ENCODE measurements at places on chromosomes 13 and 19.
A peak's percentile ranks its signal among the peaks of the same experiment; 100 is the strongest.

- DNase-seq = no peak
These were observed 593.5 kb downstream of the DIAPH3 start for GRCh38 chr13:59570204-59570603.

DNA sequence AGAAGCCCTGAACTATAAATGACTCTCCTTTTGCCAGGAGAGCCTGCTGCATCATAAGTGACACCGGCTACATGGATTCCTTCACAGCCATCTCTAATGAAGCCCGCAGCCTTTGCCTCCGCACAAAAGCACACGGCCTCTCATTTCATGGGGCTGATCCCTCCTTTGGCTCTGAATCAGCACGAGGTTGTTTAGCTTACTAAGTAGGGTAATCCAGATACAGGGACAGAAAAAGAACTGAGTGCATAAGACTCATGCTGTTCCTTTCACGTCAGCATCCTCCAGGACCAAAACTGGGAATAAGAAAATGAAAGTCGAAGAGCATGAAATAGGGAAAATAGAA, 136.3 kb downstream of the DCT start:
- DNase-seq = no peak

DNA sequence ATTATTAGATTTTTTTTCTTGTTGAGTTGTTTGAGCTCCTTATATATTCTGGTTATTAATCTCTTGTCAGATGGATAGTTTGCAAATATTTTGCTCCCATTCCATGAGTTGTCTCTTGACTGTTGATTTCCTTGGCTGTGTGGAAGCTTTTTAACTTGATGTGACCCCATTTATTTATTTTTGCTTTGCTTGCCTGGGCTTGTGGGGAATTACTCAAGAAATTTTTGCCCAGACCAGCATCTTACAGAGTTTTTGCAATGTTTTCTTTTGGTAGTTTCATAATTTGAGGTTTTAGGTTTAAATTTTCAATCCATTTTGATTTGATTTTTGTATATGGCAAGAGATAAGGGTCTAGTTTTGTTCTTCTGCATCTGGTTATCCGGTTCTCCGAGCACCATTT, 124.7 kb downstream of the PCCA start:
- no peak for DNase-seq

GRCh38 chr13:44011036-44011435, 131.3 kb downstream of the LACC1 start:
- DNase-seq = no peak

DNA sequence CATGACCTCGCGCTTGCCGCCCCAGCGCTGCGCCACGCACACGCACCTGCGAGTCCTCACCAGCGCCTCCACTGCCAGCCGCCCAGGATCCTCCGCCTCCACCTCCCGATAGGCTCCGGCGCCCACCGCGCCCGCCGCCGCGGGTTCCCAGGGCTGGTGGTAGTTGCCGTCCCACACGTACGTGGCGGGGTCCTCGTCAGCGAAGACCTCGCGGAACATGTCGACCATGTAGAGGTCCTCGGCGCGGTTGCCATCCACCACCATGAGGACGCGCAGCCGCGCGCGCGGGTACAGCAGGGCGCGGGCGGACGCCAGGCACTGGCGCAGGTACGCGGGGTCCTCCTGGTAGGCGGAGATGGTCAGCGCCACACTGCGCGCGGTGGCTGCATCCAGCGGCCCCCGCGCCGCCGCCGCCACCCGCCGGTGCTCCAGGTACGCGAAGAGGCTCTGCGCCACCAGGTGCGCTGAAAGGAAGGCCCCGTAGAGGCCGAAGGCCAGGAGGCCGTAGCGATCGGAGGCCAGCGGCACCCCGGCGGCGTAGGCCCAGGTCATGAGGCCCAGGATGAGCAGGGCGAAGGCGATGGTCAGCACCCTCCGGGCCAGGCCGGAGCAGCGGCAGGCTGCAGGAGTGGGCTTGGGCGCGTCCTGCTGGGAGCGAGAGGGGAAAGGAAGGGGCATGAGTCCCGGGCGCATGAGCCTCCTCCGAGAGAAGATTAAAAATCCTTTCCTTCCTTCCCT, 4.4 kb downstream of the HAS1 start:
- no peak for DNase-seq

DNA sequence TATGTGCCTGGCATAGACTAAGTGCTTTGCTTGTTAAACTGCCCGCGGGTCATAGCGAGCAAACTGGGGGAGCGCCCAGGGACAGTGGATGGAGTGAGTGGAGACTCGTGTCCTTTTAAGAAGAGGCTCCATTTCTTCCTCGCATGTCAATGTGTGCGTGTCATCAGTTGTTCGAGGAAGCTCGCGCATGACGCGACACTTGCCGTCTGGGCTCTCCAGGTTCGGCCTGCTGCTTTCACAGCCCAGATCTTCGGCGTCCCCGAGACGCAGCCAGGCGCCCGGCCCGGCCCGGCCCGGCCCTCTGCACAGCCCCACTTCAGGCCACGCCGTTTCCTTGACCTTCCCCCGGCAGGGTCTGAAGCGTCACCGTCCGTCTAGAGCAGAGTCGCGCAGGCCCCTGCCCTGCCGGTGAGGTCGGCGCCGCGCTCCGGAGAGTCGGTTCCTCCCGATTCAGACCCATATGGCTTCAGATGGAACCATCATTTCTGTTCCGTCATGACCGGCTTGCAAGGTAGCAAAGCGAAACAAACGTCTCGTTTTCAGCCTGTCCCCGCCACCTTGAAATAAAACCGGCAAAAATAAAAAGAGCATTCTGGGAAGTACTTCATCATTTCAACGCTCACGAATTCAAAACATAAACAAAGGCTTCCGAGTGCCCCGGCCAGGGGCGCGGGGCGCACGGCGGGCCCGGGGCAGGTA, 599 bp upstream of the ARHGEF7 start:
- DNase-seq = no peak

DNA sequence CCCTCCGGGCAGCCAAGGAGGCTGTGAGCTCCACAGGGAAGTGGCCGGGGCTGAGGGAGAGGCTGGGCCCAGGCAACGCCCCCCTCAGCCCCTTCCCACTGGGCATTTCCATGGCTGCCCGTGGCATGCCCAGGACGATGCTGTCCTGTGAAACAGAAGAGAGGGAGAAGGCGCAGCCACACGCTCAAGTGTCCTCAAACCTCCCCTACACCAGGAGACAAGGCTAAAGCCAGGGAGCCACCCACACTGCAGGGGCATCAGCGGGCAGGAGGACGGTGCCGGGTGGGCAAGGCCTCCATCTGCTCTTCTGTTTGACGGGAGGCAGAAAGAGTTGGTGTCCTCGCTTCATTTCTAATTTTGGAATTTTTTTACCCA, 14.2 kb upstream of the PROZ start:
- DNase-seq = no peak

- DNase-seq = no peak
These were observed 284.7 kb downstream of the TSHZ3 start for GRCh38 chr19:31064491-31064890.

- DNase-seq = peak; percentile 64
These were observed 14.1 kb downstream of the BRD4 start for GRCh38 chr19:15318241-15318691.

DNA sequence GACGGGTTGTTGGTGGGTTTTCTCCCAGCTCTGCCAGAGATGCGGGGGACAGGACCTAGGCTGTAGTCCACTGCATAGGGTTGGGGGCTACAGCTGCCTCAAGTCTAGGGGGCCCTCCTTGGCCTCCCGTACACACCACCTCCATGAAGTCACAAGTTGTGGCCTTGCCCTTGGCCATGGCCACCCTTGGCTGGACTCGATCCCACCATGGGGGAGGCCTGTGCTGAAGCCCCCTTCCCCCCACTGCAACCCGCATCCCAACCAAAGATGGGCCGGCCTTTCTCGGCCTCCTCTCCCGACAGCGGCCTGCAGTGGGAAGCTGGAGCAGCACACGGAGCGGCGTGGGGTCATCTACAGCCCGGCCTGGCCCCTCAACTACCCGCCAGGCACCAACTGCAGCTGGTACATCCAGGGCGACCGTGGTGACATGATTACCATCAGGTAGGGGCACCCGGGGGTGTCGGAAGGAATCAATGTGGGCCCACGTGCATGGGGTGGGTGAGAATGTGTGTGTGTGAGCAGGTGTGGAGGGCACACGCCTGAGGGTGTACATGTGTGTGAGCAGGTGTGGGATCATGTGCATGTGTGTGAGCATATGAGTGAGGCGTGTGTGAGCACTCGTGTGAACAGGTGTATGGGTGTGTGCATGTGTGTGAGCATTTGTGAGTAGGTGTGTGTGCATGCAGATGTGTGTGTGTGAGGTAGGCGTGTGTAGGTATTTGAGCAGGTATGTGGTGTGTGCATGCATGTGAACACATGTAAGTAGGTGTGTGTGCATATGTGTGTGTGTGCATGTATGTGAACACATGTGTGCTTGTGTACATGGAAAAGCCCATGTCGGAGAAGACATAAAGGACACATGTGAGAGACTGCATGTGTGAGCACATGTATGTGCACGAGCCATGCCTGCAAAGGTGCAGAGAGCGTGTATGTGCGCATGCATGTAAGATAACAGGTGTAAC, 8.7 kb downstream of the LRP3 start:
- no peak for DNase-seq

- no peak for DNase-seq
These were observed 942.2 kb upstream of the MIR17HG start for GRCh38 chr13:90405301-90405700.

DNA sequence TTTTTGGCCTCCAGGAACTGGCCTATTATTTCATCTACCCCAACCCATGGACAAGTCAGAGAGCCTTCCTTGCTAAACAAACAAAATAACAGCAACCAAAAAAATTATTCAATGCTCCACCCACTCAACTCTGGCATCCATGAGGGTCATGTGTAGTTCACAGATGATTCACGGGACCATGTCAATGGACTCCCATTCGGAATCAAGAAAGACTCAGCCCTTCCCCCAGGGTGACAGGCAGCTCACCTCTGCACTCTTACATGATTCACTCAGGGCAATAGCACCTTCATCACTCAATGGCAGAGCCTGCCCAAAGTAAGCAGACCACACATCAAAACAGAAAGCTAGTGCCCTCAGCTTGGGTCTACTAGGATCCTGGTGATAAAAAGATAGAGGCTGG, 14.3 kb upstream of the SCEL start:
- no peak for DNase-seq

DNA sequence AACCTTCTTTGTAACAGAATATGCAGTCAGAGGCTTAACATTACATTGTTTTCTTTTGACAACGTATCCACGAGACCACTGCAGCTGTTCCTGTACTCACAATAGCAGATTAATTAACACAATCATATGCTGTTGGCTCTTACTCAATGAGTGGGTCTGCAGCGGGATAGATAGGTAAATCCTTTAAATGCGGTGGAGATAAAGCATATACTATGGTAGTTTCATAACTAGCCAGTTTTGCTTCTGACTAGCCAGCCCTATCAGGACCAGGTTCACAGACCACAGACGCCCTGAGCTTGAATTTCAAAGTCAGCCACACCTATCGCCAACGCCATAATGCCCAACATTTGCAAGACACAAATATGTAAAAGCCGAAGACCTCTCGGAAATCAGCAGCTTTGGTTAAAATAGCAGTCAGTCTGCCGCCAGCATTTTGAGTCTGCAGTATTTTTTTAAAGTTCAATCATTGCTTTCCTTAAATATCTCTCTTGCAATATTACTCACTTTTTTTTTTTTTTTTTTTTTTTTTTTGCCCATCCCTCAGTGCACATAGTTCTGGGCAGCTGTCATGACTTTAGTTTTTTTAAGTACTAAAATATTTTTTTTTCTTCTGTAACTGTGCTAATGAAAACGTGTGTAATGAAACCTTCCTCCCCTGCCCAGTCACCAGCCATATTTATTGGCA, 120.5 kb downstream of the ZNF536 start:
- DNase-seq = no peak
